MG63 (cell line): ENCODE measurements at places on chromosomes 5 and 9. TPM values are rescaled to one million over a fixed set of nuclear protein-coding genes. Genes with fewer than 3 reads are reported as not detected.

GRCh38 chr5:15545082-15545481 is 45.1 kb downstream of the FBXL7 start:
- no peak for DNase-seq

DNA sequence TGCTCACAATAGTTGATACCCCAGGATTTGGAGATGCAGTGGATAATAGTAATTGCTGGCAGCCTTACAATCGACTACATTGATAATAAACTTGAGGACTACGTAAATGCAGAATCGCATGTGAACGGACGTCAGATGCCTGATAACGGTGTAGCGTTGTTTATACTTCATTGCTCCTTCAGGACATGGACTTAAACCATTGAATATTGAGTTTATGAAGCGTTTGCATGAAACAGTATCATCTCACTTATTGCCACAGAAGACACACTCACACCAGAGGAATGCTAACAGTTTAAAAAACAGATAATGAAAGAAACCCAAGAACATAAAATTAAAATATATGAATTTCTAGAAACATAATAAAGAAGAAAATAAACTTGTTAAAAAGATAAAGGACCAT is 101.6 kb downstream of the GABBR2 start:
- DNase-seq, result no peak

GRCh38 chr9:121748727-121749423 is 97.4 kb downstream of the DAB2IP start:
- DNase-seq, result peak; percentile 49

DNA sequence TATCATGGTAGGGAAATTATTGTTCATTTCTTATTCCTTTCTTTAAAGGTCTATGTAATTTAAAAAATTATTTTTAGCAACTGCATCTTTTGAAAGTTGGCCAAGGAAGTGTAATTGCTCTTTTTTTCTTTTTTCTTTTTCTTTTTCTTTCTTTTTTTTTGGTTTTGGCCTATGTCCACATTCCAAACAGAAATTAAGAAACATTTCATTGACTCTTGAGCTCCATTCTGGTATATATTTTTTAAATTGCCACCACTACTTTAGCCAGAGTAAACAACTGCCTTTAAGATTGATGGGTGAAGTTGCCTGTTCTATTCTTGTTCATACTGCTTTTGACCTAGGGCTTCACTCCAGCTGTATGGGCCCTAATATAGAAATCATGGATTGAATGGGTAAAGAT is 75.8 kb upstream of the TMEM171 start:
- DNase-seq, result no peak

DNA sequence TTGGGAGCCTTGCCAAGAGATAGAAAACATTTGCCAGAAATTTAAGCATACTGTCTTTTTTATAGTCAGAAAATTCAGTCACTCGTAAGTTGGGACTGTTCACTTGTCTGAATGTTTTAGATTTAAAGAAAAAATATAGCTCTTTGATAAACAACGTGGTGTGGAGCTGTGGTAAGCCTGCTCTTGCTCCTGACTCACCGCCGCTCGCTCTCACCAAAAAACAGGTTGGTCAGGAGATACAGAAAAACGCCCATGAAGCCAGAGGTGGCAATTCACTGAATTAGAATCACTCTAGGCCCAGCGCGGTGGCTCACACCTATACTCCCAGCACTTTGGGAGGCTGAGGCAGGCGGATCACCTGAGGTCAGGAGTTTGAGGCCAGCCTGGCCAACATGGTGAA is 6.2 kb downstream of the LNPEP start:
- no peak for DNase-seq

- peak; percentile 99 for DNase-seq
Measured at GRCh38 chr9:130446101-130446861, 1.5 kb downstream of the ASS1 start.

Gene FRMD3
- total RNA-seq, result 1.1 TPM in 1 of 2 replicates, not detected in the other

- no peak for DNase-seq
Measured at GRCh38 chr5:122351416-122352157, 39.5 kb downstream of the SNCAIP start.

Gene SNCB
- total RNA-seq, result not detected in 2 replicates

Gene ANKH
- total RNA-seq, result 12.2 and 28.9 TPM in 2 replicates

Gene TXN
- total RNA-seq, result 441 and 536 TPM in 2 replicates

Gene PTTG1
- total RNA-seq, result 567 and 761 TPM in 2 replicates

- no peak for DNase-seq
Measured at GRCh38 chr9:129320575-129321285, 142.7 kb upstream of the IER5L start.

- DNase-seq, result no peak
Measured at GRCh38 chr5:79399046-79399445, 114.9 kb downstream of the HOMER1 start.

GRCh38 chr5:51694826-51695225 is 311.6 kb downstream of the ISL1 start:
- no peak for DNase-seq

DNA sequence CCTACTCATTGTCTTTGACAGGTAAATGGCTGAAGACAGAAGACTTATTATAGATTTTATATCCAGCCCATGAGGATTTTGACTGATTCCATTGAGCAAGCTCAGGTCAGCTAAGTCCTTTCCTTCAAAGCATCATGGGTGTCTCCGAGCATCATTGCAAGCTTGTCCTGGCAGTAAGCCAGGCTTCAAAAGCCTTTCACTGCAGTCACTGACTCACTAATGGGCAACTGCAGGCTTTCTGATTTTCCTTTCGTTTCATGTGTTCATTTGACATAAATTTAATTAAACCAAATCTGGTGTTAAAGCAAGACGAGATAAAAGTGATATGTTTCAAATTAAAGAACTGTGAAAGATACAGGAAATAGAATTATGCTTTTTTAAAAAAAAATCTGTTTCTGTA is 426.2 kb downstream of the ANXA1 start:
- peak; percentile 23 for DNase-seq

DNA sequence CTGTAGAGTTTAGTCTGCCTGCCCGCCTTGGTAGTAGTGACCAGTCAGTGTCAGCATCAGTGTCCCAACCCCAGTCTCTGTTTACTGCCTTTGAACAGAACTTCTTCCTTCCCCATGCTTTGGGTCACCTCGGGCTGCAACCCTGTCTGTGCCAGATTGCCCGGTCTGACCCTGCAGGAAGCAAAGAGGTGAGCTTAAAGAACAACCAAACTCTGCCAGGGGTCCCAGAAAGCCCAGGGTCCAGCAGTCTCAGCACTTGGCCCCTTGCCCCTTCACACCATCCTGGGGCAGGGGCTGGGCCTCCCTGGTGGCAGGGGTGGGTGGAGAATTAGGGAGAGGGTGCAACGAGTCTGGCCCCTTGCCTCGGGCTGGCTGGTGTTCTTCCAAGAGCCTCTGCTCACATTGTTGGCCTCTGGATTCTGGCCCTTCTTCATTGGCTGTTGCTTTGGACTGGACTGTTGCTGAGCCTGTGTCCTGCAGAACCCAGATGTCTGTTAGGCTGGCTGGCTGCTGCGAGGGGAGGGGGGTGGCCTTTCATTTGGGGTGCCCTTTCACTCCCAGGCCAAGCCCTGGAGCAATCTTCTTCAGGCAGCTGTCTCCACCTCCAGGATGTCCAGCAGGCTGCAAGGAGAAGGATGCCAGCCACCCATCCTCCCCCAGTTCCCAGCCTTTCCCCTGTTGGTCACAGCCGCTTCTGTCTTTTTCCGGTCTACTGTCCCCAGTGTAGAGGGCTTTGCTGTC is 51.2 kb downstream of the SAR1B start:
- no peak for DNase-seq

Gene AGGF1
- 16.0 and 19.5 TPM in 2 replicates for total RNA-seq

GRCh38 chr5:5079876-5080275 is 60.3 kb upstream of the ADAMTS16 start:
- DNase-seq, result no peak

GRCh38 chr5:119966028-119966427 is 336.7 kb downstream of the FAM170A start:
- DNase-seq, result no peak

Gene MYO10
- 55.0 and 62.0 TPM in 2 replicates for total RNA-seq
